ENCODE measurements at places on chromosomes 1 and 21. TPM values are rescaled to one million over a fixed set of nuclear protein-coding genes. Genes with fewer than 3 reads are reported as not detected.

C1QB gene
- polyA plus RNA-seq = 18.2 TPM

- DNase-seq = no peak
Observed at GRCh38 chr1:44040846-44041245, 9.6 kb upstream of the SLC6A9 start.

CLIC6 gene
- 38.8 TPM for polyA plus RNA-seq

VWA5B1 gene
- 0.66 TPM for polyA plus RNA-seq

ODF2L gene
- 119 TPM for polyA plus RNA-seq

MAP3K21 gene
- polyA plus RNA-seq = 21.9 TPM

FCRL2 gene
- polyA plus RNA-seq = 0.15 TPM

FAM76A gene
- 15.6 TPM for polyA plus RNA-seq

DNA sequence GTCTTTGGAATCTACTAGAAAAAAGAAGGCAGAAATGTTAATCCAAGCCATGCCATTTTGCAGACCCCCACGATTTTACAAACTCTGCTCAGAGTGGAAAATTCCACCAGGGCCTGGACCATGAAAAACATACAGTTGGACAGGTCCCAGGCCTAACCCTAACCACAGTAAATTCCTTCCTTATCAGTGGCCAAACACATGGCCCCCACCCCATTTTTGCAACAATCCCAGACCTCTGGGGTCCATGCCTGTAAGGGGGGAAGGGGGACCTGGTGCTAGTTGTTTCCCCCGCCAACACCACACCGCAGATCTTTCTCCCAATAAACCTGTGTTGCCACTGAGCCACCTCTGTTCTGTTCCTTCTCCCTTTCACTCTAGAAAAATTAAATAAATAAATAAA, 1352.7 kb downstream of the AMY1C start:
- no peak for DNase-seq

MYCBP gene
- 25.0 TPM for polyA plus RNA-seq

GRCh38 chr1:19006837-19007271, 50.4 kb upstream of the IFFO2 start:
- no peak for DNase-seq

DNA sequence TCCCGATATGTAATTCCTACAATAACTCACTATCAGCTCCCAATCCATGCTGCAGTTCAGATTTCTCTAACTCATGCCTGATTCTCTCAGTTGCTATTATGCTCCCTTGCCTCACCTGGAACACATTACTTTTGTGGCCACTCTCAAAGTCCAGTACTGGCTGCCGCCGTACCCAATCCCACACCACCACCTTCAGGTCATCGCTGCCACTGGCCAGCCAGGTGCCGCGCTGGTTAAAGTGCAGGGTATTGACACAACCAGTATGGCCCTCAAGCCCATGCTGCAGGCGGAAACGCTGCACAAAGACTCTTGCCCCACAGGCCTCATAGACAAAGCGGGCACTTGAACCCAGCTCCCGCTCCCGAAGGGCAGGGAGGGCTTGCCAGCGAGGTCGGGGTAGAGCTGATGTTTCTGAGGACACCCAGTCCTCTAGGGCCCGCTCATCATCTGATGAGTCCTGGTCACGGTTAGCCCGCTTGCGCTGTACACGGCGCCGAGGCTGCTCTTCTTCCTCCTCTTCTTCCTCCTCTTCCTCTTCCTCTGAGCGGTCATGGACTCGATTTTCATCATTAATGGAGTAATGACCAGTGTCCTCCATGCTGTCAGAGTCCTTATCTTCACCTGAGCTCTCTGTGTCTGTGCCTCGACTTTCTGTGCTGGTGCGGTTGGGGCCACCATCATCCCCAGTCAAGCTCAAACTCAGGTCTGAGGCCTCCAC, 22.6 kb downstream of the DCAF8 start:
- no peak for DNase-seq

All from left lung (tissue), 14 donors.